ENCODE measurements at places on chromosomes 16 and 17.

GRCh38 chr16:22739077-22739476 is 74.9 kb upstream of the HS3ST2 start:
- DNase-seq, result no peak

GRCh38 chr17:47831934-47832327 is 461 bp downstream of the LRRC46 start:
- no peak for DNase-seq

DNA sequence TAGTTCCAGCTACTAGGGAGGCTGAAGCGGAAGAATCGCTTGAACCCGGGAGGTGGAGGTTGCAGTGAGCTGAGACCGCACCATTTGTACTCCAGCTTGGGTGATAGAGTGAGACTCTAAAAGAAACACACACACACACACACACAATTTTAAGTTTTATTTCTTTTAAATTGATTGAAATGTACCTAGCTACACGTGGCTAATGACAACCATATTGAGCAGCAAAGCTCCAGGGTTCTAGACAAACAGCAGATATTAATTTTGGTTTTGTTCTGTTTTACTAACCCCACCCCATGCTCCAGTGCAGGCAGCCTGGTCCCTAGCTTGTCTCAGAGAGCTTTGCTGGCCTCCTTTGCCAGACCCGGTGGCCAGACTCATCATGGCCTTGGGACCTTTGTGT is 16.0 kb upstream of the RAI1 start:
- no peak for DNase-seq

- no peak for DNase-seq
These were observed 113.3 kb downstream of the IRF8 start for GRCh38 chr16:86012221-86012620.

- DNase-seq, result no peak
These were observed 259.8 kb downstream of the GRIN2A start for GRCh38 chr16:9922441-9922840.

DNA sequence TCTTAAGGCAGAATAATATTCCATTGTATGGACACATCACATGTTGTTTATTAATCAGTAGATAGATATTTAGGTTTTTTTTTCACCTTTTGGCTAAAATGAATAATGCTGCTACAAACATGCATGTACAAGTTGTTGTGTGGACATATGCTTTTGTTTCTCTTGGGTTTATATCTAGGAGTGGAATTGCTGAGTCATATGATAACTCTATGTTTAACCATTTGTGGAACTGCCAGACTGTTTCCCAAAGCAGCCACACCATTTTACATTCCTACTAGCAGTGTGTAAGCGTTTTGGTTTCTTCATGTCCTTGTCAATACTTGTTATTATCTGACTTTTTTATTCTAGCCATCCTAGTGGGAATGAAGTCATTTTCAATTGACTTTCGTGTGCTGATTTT is 21.3 kb downstream of the CYLD start:
- DNase-seq, result no peak

DNA sequence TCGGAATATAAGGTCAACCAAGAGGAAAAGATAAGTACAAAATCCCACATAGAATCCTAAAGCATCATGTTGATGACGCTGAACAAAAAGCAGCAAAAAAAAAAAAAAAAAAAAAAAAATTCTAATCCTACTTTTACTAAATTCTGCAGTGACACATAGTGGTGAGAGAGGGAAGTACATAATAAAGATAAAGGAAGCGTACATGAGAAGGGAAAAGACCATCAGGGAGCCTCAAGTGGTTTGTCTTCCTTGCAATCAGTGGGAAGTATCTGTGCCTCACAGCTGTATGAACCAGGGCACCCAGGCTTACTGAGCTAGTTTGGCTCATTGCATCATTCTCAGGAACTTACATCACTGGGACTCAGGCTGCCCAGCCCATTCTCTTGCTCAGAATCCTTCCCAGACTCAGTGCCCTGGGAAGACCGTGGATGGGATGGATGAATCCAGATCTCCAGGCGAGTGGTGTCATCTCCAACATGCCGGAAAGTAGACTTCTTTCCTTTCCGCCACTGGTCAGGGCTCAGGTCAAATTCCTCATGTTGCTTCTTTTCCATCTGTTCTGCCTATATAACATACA is 21.2 kb downstream of the SMG6 start:
- peak; percentile 69 for DNase-seq

DNA sequence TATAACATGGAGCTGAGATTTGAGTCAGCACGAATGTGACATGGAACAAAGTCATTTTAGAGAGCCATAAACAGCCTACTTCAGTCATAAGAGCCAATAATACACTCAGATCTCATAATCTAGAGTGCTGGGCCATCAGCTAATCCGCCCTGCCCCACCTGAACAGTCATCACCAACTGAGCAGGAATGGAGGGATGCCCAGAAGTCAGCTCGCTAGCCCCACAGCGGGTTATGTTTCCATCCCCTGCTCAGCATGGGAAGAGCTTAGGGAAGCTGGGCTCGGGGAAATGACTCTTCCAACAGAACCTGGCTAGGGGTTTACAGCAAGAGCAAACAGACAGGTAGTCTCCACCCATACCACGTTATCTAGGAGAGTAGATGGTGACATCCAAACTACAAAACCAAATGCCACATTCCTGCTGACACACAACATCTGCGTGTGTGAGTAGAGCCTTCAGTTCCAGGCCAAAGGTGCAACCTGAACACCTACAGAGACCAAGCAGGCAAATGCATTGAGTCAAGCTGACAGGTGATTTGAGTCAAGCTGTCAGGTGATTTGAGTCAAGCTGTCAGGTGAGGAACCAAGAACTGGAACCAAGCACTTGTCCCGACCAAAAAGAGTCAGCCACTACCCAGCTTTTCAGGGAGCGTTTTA is 2.0 kb downstream of the TMEM11 start:
- DNase-seq, result no peak

- no peak for DNase-seq
These were observed 617 bp upstream of the SCRN2 start for GRCh38 chr17:47841488-47842291.

GRCh38 chr16:66250686-66251431 is 115.6 kb upstream of the CDH5 start:
- peak; percentile 49 for DNase-seq

DNA sequence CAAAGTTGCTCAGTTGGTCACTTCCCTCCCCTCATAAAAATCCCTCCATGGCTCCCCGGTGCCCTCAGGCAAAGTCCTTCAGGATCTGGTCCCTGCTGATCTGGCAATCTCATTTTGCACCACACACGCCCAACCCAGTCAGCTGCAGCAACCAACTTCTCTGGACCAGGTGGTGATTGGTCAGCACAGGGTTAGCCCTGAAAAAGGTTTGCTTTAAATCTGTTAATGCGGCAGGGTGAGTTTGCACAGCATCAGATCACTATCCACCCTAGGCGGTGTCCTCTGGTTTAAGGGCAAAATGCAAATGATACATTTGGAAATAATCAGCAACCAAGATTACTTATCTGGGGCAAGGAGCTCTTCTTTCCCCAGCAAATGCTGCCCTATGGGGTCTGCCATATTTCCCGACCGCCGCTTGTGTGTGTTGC is 42.9 kb upstream of the TNRC6C start:
- DNase-seq, result no peak

DNA sequence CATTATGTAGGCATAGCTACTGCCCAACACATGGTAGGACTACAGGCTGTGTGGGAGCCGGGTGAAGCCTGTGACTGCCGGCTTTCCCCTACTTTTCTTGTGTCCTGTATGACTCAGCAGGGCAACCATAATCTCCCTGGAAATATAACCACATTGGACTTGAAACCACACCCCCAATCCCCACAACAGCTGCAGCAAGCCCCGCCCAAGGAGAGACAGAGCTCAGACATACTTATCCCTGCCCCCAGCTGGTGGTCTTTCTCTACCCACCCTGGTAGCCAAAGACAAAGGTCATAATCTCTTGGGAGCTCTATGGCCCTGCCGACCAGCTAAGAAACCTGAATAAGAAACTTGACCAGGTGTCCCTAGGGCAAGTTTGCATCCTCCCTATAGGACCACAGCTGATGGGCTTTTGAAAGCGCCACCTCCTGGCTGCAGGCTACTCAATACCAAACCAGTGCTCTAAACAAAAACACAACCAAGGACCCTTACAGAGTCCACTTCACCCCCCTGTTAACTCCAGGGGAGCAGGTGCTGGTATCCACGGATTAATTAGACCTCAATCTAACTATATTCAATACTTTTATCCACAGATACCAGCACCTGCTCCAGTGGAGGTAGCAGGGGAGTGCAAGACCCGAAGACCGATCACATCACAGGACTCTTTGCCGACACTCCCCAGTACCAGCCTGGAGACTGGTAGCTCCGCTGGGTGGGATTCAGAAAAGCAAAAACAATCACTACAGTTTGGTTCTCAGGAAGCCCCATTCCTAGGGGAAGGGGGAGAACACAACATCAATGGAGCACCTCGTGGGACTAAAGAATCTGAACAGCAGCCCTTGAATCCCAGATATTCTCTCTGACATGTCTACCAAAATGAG is 91.2 kb downstream of the IRX5 start:
- DNase-seq, result peak; percentile 66

- no peak for DNase-seq
These were observed 117.7 kb downstream of the ZNF778 start for GRCh38 chr16:89334988-89335802.

DNA sequence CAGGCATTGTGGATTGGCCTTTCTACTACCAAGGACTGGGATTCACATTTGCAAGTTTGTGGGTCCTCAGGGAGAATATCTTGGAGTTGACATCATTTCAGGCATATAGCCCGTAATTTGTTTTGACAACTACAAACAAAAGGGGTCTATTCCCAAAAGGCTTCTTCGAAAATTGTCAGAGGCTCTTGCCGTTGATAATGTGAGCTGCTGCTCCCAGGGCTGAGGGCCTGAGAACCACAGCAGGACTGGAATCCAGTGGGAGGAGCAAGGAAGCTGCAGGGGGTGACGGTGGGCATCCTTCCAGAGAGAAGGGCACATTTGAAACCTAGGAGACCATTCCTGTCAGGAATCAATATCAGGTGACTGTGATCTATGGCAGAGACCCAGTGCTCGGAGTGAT is 761.6 kb upstream of the RBFOX1 start:
- DNase-seq, result no peak
